ENCODE measurements at places on chromosomes 3 and 15.
A peak's percentile ranks its signal among the peaks of the same experiment; 100 is the strongest.

DNA sequence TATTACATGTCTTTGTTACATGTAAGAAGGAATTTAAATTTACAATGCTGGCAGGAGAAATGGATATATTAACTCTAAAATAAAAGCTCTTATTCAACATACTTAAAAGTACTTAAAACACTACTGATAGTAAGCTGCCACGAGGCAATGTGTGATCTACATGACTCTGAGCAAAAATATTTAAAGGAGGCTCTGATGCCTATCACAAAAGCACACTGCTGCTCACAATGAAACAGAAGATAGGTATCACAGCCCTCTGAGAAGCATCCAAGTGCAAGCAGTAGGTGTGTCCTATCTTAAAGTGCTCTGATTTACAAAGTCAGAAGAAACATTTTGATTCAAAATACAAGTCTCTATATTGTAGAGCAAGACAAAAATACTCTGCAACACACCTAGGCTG lies 371.2 kb upstream of the WNT5A start:
- no peak for DNase-seq

- DNase-seq: no peak
Observed at GRCh38 chr3:153130312-153130977, 31.6 kb upstream of the RAP2B start.

GRCh38 chr3:156311431-156311830 lies 191.1 kb downstream of the KCNAB1 start:
- DNase-seq: no peak

- DNase-seq: no peak
Observed at GRCh38 chr3:69249001-69249400, 126.6 kb upstream of the LMOD3 start.

DNA sequence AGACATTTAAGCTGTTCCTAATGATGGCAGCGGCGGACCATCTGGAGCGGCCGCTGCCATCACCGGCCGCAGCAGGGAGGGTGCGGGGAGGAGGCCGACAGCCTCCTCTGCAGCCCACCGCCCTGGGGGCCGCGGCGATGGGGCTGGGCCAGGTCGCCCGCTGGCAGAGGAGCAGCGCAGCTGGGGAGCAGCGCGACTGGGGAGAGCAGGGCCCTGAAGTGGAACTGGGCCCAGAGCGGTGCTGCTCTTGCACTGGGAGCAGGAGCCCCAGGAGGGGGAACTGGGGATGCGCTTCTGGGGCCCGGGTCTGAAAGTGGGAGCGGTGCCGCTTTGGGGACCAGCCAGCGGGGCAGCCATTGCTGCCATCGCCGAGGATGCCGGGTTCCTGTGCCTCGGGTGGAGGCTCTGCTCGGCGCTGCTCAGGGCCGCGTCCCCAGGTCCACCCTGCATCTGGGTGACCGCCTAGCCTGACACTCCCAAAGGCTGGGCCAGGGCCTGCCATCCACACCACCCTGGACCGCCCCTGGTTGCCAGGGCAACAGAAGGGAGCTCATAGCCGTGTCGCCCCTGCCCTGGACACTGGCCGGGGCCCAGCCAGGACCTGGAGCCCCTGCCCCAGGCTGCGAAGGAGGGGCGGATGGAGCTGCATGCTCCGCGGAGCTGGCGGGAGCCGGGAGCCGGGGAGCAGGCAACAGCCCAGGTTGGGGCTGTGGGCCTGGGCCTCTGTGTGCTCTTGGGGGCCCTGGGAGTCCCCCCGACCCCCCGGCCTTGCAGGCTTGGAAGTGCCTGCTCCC lies 15.5 kb upstream of the PLA2G4E start:
- no peak for DNase-seq

GRCh38 chr3:172181932-172182586 lies 142.7 kb downstream of the FNDC3B start:
- DNase-seq: no peak

DNA sequence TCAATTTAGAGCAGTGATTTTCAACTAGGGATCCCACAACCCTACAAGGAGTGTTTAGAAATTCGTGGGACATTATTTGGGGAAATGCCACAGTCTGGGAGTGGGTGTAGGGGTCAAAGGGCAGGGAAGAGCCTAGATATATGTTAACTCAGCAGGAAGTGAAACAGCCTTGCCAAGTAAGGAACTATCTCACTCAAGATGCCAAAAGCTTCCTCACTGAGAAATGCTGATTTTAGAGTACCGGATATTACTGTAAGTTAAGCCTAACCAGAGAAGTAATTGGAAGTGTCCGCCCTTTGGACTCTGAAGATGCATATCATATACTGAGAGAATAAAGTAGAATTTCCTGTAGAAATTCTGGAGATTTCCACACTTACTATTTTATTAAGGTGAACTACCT lies 158.6 kb downstream of the BBX start:
- DNase-seq: no peak

GRCh38 chr3:169256027-169256426 lies 407.5 kb downstream of the MECOM start:
- DNase-seq: no peak

DNA sequence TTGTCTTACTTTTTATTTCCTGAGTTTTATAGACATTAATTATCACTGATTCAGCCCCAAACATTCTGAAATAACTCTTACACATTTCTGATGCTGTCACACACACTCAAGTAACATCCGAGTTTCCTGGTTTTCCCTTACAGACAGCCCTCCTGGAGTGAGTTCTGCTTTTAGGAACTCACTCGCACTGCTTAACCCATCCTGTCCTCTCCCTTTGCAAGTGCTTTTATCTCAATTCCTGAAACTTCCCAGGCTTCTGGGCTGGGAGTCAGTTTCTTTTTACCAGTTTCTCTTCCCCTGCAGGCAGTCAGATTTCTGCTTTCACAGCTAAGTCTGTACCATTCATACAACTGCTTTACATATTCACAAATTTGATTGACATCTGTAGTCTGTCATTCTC lies 15.6 kb upstream of the SH3GL3 start:
- DNase-seq: no peak

DNA sequence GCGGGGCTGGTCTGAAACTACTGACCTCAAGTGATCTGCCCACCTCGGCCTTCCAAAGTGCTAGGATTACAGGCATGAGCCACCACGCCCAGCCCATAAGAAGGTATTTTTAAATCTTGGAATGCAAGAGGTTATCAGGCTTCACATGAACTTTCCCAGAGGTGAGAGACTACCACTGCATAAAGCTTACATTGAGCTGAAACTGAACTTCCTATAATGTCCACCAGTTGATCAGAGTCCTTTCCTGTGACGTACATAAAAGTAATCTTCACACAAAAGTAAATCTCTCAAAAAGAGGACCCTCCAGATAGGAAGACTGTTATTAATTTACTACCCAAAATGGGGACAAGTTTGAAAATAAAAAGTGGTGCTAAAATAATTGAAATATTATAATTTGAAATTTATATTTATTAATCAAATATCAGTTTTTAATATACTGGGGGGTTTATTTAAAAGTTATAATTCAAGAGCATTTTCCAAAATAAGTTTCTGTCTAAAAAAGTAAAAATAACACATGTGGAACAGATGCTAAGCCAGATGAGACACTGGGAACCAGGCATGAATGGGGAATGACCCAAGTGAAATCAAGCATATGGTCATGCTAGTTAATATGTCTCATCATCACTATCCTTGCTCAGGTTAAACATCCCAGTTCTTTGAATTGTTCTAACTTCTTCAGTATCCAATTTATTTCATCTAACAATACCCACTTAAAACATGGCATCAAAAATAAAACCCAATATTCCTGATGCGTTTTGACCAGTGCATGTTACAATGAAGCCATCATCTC lies 269.9 kb upstream of the UBE2E2 start:
- DNase-seq: no peak

GRCh38 chr15:26910715-26911114 lies 43.9 kb downstream of the GABRA5 start:
- DNase-seq: no peak

DNA sequence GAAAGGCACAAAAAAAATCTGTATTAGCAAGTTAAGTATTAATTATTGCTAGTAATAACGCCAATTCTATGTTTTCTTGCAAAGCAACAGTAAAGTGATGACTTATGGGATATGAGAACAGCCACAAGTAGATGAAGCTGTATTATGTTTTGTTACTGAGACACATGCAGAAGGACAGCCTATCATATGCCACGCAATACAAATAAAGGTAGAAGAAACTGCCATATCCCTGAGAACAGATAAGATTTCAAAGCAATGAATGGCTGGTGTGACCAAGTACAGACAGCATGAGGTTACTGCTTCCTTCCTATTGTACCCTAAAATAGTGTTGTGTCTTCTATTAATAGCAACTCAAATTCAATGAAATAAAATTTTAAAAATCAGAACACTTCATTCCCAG lies 26.7 kb downstream of the STAG1 start:
- no peak for DNase-seq

- no peak for DNase-seq
Observed at GRCh38 chr3:186493525-186494255, 50.5 kb downstream of the CRYGS start.

DNA sequence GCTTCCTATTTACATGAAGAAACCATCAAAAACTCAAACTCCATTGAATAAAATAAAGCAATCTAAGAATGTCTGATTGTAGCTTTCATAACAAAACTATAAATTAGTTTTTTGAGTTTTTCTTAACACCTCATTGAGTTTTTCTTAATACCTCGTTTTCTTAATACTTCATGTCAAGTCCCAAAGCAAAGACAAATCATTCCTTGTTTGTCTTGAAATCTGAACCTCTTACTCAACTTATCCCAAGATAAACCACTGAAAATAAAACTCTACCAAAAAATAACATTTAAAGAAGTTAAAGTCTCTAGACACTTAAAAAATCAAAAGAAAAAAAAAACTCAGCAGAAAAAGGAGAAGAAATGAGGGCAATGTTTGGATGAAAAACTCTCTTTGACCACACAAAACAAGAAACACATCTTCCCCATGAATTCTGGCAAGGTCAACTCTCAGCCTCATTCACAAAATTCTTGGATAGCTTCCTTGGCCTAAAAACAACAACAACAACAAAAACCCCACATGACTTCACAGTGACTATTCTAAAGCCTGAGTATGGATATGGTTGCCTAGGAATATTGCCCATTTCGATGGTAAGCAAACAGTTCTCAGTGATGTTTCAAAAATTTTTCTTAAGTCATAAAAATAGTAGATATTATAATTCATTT lies 38.2 kb downstream of the TMCC1 start:
- no peak for DNase-seq

GRCh38 chr15:71743861-71744382 lies 66.4 kb upstream of the NR2E3 start:
- peak; percentile 51 for DNase-seq

- DNase-seq: no peak
Observed at GRCh38 chr15:33756961-33757360, 211.3 kb upstream of the CHRM5 start.

DNA sequence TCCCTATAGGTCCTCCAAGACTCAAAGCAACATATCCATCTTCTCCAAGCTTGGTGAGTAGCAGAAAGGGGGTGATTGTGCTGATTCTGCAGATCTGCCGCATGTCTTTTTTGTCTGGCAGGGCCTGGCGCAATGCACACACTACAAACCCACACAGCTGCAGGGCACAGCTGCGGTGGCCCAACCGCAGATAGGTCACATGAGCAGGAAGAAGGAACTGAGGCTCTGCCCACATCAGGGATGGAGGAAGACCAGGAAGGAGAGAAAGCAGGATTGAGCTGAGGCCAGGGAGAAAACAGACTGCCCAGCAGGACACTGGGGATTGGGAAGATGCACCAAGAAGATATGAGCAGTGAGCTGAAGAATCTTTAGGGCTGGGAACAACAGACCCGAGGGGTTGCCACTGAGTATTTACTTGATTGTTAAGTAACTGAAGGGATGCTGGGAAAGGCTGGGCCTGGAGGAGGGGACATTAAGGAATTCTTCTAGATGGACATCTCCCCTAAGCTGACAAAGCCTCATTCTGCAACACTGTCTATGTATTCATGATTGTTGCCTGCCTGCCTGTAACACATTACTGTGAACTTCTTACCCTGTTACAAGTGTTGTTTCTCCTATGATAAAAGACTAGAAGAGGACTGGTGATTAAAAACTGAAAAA lies 126.7 kb downstream of the MYLK start:
- DNase-seq: no peak

DNA sequence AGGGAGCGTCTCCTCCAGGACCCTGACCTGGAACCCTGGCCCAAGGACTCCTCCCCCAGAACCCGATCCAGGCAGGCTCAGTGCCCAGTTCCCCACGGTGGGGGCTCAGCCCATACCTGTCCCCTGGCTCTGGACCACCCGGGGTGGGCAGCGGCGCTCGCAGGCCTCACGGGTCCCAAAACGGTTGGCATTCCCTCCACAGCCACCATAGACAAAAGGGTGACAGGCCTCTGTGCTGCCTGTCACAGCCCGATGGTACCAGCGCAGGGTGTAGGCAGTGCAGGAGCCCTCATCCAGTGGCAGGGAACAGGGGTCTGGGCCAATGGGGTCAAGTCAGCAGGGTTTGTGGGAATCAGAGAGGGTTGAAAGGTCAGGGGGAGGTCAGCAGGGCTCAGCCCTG lies 1.1 kb upstream of the UCN2 start:
- no peak for DNase-seq

DNA sequence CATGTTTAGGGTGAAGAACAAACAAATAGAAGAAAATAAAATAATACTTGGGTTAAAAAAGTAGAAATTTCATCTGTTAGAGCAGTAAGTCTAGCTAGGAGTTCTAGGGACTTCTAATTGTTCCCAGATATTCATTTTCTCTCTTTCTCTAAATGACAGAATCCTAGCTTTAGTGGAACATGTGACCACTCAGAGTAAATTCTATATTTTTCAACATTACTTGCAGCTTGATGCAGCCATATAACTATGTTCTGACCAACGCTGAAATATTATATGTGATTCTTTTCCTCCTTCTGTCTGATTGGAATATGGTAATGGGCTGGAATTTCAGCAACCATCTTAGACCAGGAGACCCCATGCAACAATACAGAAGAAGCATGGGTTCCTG lies 8.1 kb downstream of the PTX3 start:
- DNase-seq: no peak

DNA sequence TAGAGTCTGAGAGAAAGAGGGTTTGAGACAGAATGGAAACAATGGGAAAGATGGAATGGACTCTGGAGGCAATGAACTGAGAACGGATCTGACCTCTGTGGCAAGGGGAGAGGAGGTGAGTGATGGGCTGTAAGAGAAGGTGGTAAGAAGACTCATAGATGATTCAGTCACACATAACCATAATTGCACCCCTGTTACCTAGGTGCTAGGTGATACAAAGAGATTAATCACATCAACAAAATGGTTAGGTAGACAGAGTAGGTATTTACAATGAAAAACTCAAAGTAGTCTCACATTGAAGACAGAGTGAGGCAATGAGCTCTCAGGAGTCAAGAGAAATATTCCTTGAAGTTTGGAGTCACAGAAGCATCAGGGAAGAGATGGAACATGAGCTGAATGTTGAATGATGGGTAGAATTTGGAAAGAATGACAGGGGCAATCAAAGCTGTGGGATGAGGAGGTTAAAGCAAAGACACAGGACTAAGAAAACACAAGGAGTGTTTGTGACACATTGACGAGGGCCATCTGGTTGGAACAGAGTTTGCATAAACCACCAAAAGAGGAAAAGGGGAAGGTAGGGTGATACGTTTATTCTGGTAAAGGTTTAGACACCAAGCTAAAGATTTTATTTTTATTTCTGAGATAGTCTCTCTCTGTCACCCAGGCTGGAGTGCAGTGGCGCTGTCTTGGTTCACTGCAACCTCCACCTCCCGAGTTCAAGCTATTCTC lies 32.7 kb downstream of the MME start:
- DNase-seq: no peak

All from stimulated activated CD4-positive, alpha-beta T cell treated with anti-CD3 and anti-CD28 coated beads, Interleukin-12 subunit alpha, Interleukin-12 subunit beta, amount 100 ng/mL, for 24 hours (primary cell).